ENCODE measurements at places on chromosomes 6 and 20.
A peak's percentile ranks its signal among the peaks of the same experiment; 100 is the strongest.

DNA sequence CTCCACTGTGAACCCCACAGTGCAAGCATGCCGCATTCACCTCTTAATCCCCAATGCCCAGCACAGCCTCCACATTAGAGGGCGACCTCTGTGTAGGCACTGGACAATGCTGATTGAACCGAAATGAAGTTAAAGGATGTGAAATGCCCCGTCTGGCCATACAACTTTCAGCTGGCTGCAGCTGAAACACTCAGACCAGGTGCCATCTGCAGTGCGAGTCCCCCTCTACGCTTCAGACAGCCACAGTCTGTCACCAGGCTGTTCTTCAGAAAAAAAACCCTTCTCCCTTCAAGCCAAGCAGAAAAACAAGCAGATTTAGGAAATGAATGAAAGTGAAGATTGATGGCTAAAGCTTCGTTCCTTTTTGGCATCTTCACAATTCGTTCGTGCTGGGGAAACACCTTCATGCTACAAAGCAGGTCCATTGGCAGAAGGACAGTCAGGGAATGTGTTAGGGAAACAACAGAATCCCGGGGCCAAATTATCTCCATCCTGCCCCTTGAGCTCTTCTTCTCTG lies 44.7 kb downstream of the TNFAIP3 start:
- no peak for DNase-seq

- peak; percentile 57 for DNase-seq
Observed at GRCh38 chr6:109794201-109794923, 103.3 kb downstream of the FIG4 start.

DNA sequence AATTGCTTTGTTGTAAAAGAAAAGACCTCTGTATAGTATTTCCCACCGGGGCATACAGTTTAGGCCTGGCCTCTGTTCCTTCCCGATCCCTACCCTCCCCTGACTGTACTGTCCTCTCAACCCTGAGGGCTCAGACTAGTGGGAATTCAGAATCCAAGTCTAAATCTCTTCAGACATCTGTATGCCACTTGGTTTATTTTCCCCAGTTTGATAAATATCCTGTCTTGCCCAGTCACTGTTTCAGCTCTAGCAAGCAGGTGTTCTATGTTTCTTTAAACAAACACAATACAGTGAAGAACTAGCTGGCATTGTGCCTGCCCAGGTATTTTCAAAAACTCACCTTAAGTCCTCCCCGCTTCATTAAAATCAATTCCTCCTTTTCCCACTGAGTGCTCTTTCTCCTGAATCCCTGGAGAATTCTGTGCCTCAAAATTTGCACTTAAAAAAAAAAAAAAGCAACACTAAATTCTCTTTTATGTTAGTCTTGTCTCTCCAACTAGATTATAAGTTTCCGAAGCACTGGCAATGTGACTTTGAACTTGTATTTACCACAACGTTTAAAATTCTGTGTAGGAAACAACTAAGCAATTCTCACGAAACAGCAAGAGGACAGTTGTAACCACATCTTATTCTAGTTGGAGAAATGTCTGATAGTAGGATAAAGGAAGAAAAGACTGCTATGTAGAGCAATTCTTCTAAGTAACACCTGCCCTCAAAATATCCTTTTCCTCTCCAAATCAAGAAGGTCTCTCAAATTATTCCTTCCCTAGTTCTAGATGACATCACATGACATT lies 112.0 kb upstream of the CARMIL1 start:
- DNase-seq, result no peak

DNA sequence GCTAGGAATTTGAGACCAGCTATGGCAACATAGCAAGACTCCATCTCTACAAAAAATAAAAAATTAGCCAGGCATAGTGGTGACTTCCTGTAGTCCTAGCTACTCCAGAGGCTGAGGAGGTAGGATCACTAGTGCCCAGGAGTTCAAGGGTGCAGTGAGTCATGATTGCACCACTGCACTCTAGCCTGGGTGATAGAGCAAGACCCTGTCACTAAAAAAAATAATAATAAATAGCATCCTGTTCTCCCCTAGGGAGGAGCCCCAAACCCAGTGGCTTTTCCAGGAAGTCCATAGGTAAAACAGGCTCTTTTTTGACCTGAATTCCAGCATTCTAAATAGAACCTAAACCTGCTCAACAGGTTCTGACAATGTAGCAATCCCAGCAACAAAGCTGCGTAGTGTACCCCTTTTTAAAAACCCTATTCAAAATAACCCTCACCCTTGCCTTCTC lies 192.0 kb downstream of the ALDH8A1 start:
- no peak for DNase-seq

DNA sequence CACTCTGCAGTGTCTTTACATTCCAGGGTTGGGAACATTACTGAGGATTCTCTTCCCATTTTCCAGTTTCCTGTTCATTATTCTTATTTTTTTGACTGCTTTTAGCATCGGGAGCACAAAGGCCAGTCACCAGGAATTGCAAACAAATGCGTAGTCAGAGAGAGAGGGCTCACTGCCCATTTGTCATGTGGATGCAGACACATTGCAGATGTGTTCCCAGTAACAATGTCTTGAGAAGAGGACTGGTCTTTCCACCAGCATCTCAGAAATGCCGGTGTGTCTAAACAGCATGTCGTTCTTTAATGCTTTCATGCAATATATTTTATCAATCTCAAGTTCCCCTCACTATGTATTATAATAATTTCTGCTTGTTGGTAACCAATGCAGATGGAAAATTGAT lies 952 bp upstream of the TAAR6 start:
- DNase-seq, result no peak

- DNase-seq, result no peak
Observed at GRCh38 chr6:81638366-81638765, 114.1 kb downstream of the TENT5A start.

DNA sequence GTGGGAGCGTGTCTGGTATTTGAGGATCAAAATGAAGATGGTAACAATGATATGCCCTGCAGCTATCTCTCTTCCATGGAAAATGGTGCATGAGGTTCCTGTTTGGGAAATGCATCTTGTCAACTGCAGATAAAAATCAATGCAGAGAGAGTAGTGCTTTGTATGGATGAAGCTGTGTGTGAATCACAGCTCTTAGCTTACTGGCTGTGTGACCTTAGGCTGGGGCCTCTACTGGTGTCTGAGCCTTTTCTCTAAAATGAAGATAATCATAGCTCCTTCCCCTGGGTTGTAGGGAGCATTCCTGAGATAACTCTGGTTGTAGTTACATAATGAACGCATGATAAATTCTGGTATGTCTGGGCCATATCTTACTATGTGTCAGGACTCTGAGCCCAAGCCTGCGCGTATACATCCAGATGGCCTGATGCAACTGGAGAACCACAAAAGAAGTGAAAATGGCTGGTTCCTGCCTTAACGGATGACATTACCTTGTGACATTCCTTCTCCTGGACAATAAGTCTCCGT lies 19.6 kb downstream of the ANGPT4 start:
- DNase-seq, result no peak

- no peak for DNase-seq
Observed at GRCh38 chr6:163661272-163661671, 246.8 kb downstream of the QKI start.

- no peak for DNase-seq
Observed at GRCh38 chr6:11393713-11394627, 143.6 kb upstream of the TMEM170B start.

GRCh38 chr20:58017231-58017969 lies 211.1 kb downstream of the ANKRD60 start:
- no peak for DNase-seq

DNA sequence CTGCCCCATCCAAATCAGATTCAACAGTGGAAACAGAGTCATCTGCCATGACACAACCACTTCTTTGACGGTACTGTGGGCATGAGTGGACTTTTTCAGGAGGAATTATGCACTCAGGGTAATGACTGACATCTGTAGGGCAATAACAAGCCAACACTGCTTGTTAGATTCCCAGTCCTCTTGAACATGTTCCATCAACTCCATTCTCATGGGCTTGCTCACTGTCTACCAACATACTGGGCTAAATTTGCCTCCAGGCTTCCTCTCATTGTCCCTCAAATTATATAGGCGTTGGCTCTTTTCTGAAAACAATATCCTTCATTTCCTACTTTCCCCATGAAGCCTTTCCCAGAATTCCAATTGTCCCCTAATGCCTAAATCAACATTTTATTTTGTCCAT lies 43.1 kb downstream of the ANKEF1 start:
- no peak for DNase-seq

GRCh38 chr20:47676219-47676721 lies 109.0 kb downstream of the SULF2 start:
- no peak for DNase-seq

GRCh38 chr20:18739751-18740166 lies 73.8 kb upstream of the SCP2D1 start:
- DNase-seq, result peak; percentile 90

GRCh38 chr6:168582571-168582981 lies 141.6 kb downstream of the SMOC2 start:
- no peak for DNase-seq

DNA sequence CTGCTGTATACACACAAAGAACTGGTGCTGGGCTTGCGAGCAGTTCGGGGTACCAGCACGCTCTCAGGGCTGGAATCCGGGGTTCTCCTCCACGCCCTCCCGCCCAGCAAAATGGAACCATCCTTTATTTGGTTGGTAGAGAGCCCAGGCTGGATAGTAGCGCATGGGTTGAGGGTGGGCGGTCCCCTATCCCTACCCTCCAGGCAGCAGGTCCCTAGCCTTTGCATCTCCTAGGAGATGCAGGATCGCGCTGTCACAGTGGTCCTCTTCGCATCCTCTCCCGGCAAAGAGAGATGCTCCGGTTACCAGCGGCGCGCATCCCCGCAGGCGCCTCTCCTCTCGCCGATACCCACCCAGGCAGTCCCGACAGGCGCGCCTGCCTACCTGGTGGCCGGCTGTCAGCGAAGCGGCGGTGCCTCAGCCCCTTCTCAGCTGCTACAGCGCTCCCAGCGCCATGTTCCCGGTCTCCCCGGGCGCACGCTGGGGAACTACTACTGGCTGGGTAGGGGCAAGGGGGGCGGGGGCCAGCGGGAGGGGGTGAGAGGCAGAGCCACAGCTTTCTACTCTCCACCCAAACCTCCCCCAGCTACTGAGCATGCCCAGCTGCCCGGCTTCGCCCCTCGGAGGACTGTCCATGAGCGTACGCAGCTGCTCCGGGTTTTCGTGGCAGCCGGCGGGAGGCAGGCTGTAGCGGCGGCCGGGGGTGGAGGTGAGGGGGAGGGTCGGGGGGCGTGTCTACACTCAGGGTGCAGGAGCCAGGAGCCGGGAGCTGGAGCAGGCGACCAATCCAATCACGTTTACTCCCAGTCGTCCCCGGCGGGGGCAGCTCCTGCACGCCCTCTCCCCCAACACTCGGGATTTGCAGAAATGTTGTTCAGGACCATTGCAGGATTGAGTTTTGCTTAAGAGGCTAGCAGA lies at the start of gene PAK5:
PAK5 (minus strand) TSS at position 699 of the 918 bp plus-strand sequence. CDS start 194,748 bp downstream, outside the sequence.
- DNase-seq, result peak; percentile 40

- no peak for DNase-seq
Observed at GRCh38 chr20:10476319-10476724, 41.2 kb downstream of the SLX4IP start.

GRCh38 chr6:89010825-89011224 lies 47.4 kb upstream of the RNGTT start:
- no peak for DNase-seq

DNA sequence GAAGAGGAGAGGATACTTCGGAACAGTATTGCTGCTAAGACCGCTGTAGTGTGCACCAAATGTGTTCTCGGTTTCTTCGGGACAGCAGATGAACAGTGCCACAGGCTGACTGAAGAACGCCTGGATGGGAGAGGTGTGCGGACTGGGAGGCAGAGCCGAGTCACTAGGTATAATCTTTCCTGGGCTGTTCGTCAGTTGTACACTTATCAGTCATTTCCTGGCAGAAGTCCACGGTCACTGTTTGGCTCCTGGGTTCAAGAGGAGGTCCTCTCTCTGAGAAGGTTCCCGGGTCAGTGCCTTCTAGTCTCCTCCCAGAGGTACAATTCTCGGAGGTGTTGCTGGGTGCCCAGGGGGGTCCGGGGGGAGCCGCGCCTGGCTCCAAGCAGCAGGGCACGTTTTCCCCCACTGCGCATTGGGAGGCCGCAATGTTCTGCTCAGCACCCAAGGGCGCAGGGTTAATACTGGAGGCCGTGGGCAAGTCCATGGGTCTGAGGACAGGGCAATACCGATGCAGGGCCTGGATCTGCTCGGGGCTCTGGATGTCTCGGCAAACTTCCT lies 38.1 kb downstream of the GJA10 start:
- DNase-seq, result no peak

- no peak for DNase-seq
Observed at GRCh38 chr20:41218466-41218865, 81.1 kb downstream of the PLCG1 start.

GRCh38 chr6:3509336-3509735 lies 52.5 kb upstream of the SLC22A23 start:
- no peak for DNase-seq

- no peak for DNase-seq
Observed at GRCh38 chr6:13280254-13280653, 48.1 kb downstream of the TBC1D7 start.

- DNase-seq, result no peak
Observed at GRCh38 chr6:169521825-169522224, 180.0 kb downstream of the WDR27 start.

DNA sequence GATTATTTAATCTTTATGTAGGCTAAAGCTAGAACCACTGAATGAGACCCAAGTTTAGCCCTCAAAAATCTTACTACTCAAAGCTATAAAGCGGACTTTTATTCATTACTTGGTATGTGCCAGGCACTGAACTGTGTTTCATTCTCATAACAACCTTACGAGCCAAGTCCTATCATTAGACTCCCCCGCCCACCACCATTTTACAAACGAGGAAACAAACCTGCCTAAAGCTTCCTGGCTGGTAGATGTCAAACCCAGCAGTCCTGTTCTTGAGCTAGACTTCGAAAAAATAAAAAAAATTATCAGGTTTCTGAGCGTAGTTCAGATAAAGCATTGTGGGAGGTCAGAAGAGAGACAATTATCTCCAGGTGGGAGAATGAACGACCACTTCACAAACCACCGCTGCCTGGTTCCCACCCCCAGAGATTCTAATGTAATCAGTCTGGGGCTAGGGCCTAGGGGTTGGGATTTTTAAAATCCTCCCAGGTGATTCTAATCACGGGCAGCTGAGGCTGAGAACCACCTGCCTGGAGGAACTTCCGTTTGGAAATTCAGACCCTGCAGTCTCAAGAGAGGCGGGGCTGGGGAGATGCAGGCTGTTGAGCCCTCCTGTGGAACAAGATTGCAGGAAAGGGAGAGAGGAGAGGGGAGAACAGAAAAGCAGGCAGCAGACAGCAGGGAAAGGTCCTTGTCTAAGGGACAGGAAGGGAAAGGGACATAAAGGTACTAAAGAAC lies 8.6 kb downstream of the ADTRP start:
- DNase-seq, result no peak

GRCh38 chr6:137495703-137496336 lies 1.6 kb upstream of the OLIG3 start:
- DNase-seq, result no peak

- no peak for DNase-seq
Observed at GRCh38 chr6:21874372-21874771, 280.8 kb downstream of the SOX4 start.

DNA sequence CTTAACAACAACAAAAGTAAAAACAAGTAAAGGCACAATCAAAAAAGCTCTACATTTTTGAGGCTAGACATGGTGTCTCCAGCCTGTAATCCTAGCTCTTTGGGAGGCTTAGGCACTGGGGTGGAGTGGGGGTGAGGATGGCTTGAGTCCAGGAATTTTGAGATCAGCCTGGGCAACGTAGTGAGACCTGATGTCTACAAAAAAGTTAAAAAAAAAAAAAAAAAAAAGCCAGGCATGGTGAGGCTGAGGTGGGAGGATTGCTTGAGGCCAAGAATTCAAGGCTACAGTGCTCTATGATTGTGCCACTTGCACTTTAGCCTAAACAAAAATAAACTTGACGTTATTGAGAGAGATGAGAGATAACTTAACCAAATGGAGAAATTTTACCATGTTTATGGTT lies 60.1 kb downstream of the QKI start:
- no peak for DNase-seq

Data from fibroblast of skin of left quadriceps (primary cell).